NCI-H1694 treated with DMSO at 0.1 percent for 48 hours (cell line): ENCODE measurements at places on chromosomes 3 and 15.

- no peak for DNase-seq
Observed at GRCh38 chr15:75459581-75459980, 8.1 kb upstream of the SIN3A start.

DNA sequence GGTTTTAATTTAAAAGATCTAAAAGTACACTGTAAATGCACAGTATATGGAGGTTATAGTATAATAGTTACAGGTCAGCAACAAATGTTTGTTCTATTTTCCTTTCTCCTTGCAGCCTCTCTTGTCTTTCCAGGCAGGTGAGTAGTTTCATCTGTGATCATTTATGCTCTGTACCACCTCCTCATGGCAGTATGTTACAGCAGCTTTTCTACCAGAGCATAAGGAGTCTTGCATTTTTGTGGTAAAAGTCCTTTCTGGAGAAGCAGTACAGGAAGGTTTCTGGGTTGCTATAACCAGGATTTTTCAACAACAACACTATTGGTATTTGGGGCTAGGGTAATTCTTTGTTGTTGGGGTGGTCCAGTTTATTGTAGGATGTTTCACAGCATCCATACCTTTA is 59.5 kb downstream of the ZNF609 start:
- DNase-seq: no peak

GRCh38 chr3:30581067-30581585 is 25.3 kb upstream of the TGFBR2 start:
- DNase-seq: no peak

GRCh38 chr15:80977627-80978036 is 12.0 kb downstream of the MESD start:
- DNase-seq: peak; percentile 54

DNA sequence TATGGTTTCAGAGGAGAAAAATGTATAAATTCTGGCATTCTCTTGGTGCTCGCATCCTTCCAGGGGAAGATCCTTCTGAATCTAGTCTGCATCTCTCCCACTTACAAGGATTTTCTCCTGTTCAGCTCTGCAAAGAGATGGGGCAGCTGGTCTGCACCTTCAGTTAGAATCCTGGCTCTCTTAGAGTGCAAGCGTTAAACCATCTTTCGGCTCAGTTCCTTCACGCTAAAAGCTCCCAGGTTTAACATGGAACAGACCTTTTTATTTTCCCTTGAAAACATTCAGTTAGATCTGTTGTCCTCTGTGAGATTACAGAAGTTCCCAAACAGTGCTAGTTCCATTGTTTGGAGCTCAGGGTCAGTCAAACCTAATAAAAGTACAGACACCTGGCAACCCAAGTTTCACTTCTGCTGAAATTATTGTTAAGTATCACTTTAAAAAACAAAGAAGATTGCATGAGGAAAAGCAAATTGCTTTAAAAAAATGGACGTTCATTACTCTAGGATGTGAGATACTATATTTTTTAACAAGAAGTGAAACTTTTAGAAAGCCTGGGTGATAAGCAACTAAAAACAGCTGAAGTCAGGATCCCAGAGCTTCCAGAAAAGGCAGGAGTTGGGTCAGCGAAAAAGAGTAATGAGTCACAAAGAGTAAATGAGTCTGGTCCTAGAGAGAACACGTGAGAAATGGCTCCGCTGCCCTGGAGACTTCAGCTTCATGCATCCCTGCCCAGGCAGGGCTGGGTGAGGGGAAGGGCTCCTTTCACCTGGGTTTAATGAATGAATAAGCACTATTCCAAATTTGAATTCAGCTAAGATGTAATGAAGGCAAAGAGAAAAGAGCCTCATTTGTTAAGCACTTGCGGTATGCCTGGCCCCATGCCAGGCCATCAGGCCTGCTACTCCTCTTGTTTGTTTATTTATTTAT is 63.3 kb downstream of the ABTB1 start:
- no peak for DNase-seq

GRCh38 chr15:70892912-70893560 is 410 bp downstream of the LRRC49 start:
- DNase-seq: no peak

- no peak for DNase-seq
Observed at GRCh38 chr15:80967991-80968510, 21.6 kb downstream of the MESD start.

GRCh38 chr3:161096771-161097367 is 8.3 kb downstream of the B3GALNT1 start:
- peak; percentile 26 for DNase-seq

DNA sequence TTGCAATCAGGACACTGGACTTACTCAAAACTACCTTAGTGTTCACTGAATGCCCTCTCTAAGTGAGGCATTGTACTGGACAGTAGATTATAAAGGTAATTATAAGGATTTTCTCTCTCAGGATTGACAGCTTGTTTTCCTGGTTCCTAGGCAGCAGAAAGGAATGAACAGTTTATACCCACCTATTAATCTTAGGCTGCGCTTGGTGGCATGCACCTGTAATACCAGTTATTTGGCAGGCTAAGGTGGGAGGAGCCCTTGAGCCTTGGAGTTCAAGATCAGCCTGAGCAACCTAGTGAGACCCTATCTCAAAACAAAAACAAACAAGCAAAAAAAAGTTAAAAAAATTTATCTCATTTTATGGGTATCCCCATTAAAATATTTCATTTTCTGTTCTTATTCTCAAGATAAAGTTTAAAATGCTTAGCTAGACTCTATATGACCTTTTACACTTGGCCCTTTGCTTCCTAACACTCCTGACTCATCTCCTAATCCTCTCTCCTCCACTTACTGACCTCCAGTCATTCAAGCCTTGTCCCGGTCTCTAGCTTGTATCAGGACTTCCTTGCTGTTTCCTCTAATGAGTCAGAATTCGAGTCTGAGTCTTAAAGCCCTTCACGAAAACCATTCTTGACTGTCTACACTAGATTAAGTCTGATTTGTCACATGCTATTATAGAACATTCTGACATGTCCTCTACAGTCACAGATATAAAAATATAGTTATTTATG is 348.6 kb downstream of the NLGN1 start:
- no peak for DNase-seq

DNA sequence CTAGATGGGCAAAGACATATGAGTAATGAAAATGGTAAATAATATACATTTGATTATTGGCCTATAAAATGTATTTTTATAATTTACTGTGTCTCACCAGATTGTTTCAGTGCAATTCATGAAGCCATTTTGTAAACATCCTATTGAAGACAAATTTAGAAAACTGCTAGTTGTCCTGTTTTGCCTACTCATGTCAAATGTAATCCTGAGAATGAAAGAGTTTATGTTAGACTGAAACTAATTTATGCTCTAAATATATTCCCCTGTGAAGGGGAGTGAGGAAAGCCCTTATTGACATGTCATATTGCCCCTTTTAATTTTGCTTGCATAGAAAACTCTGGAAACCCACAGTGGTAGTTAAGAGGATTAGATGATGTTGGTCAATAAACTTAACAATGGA is 610.0 kb downstream of the NAALADL2 start:
- DNase-seq: no peak

DNA sequence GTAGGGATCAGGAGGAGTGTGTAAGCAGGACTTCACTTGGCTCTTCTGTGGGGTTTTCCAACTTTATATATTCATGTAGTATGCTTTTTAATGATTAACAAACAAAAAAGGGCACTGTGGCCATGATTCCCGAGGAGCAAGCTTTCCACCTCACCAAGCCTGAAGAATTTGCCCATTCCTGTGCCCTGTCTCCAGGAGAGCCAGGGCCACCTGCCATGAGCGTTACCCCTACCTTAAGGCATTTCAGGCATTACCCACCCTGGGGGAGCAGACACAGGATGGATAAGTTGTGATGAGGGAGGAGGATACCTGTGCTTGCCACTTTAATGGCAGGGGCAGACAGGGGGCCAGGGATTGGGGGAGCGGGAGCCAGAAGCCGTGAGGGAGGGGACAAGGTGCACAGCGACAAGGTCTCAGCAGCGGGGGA is 3.0 kb downstream of the TRPM1 start:
- DNase-seq: no peak

GRCh38 chr3:155495387-155495786 is 201.9 kb upstream of the STRIT1 start:
- no peak for DNase-seq

DNA sequence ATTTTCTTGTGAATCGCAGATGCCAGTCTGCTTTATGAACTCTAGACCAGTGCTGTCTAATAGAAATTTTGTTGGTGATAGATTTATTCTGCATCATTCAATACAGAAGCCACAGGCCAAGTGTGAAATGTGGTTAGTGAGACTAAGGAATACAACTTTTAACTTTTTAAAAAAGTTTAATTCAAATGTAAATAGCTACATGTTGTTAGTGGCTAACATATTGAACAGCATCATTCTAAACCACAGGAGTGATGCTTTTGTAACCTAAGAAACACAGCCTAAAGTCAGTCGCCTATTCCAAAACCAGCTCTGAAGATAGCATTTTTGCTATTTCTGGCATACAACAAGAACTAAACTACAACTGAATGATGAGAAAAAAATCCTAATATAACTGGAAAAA is 164.8 kb upstream of the CBLB start:
- no peak for DNase-seq

DNA sequence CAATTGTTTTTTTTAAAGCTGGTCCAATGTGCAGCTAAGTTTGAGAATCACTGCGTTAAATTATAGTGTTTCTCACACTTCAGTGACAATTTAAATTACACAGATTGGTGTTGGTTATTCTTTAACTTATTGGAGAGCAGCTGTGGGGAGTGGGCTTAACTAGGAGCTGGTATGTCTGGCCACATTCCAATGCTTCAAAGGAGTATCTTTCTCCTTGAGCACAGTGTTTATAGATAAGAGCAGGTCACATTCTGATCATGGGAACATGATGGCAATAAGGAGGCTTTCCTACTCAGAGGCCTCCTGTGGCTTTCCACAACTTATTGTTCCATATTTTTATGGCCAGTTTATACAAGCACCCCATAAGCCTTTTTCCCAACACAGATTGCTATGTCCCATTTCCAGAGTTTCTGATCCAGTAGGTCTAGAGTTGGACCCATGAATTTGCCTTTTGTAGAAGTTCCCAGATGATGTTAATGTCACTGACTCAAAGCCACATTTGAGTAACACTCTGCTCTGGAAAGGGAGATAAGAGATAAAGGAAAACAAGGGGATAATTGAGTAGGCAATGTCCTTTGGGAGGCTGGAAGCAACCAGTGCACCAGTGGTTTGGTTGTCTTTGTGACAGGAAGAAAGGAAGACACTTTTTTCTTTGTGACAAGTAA is 33.0 kb upstream of the PLSCR4 start:
- no peak for DNase-seq

DNA sequence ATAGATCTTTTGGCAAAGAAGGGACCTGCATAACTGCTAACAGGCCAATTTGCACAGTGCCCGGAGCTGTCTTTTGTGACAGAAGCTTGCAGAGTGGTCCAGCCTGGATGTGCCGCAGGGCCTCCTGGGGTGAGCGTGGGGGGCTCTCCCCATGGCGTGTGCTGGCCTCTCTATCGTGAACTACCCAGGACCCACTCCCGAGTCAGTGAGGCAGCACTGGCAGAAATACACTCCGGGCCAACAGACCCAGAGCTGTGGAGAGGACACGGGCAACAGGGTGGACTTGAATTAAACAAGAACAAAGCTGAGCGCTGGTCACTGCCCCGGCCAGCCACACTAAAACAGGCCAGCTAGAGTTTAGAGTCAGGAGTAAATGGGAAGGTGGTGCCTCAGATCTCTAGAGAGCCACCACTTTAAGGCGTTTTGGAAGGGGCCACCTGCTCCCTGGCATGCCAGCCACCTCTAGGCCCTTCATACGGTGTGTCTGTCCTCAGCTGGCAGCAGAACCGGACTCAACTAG is 152.1 kb downstream of the KLF13 start:
- no peak for DNase-seq

DNA sequence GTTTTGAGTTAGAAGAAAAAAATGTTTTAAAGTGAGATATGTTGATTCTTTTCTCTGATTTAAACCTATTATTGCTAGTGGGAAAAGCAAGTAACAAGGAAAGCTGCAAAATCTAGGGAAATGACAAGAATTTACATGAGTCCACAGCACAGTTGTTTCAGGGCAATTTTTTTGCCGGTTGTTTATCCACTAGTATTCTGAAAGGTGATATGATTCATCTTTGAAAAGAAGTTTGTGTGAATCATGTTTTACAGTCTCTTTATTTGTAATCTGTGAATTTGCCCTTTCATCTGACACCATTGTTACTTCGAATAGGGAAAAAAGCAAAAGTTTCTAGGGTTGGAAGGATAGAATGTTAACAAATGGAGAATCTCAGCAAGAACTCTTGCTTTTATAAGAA is 894.7 kb downstream of the OTOL1 start:
- DNase-seq: no peak

DNA sequence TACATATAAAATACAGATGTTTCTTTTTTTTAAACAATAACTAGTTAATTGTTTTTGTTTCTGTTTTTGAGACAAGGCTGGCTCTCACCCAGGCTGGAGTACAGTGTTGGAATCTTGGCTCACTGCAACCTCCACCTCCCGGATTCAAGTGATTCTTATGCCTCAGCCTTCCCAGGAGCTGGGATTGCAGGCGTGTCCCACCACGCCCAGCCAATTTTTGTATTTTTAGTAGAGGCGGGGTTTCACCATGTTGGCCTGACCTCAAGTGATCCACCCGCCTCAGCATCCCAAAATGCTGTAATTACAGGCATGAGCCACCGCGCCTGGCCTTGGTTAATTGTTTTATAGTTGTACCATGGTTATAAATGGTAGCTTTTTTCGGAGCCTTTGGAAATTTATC is 72.3 kb downstream of the PIAS1 start:
- DNase-seq: no peak

DNA sequence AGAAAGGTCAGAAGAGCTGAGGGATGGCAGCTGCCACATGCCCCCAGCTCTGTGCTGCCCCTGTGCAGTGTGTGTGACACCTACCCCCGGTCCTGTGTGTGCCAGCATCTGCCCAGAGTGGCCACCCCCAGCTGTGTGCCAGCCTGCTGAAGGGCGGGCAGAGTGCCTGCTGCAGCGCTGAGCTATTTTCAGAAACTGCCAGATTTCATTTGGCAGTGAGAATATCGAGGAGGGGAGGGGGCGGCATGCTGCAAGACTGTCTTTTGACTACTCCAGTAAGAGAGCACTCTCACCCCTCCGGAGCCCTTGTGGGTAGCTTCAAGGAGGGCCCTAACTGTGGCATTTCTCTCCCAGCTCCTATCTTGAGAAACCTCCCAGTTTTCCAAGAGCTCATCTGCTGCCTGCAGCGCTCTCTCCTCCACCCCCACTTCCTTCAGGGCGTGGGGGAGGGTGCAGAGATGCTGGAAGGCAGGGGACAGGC is 25.2 kb upstream of the DOCK3 start:
- no peak for DNase-seq

- DNase-seq: no peak
Observed at GRCh38 chr3:151210676-151211381, 7.8 kb upstream of the GPR171 start.

GRCh38 chr3:39264053-39264452 is 15.8 kb downstream of the CX3CR1 start:
- DNase-seq: no peak

DNA sequence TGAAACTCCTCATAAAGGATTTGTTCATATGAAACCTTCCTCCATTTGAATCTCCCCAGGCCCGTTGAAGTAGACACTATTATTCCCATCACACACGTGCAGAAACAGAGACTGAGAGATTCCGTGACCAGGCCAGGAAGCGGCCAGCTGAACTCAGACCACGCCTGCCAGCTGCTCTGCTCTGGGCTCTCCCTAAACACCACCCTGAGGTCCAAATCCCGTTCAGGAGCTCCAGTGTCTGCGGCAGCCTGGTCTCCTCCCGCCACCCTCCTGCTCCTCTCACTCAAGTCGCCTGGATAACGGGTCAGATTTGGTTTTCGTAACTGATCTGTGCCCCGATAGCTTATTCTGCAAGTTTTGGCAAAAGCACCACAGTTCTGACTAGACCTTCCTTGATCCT is 53.6 kb upstream of the SNRPA1 start:
- DNase-seq: no peak
